ENCODE measurements at places on chromosomes 7 and 10.
A peak's percentile ranks its signal among the peaks of the same experiment; 100 is the strongest.

DNA sequence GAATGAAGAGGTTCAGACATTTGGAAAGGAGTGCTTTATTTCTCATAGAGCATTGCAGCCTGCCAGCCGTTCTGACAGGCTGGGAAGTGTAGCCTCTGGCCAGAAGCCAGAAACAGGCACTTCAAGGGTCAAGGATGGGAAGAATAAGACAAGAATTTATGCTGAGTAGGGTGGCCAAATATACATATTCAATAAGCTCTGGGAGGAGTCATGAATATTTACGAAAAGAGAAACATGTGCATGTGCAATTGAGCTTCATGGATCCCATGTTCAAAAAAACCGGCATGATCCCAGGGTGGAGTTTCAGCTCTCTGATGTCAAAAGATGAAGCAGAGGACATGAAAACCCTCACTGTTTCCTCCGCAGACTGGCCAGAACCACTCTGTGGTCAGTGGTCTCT is 32.9 kb downstream of the TLX1 start:
- no peak for DNase-seq

- no peak for DNase-seq
Measured at GRCh38 chr7:140769852-140770251, 73.3 kb downstream of the NDUFB2 start.

GRCh38 chr7:12712236-12712635 is 24.8 kb downstream of the ARL4A start:
- DNase-seq = no peak

DNA sequence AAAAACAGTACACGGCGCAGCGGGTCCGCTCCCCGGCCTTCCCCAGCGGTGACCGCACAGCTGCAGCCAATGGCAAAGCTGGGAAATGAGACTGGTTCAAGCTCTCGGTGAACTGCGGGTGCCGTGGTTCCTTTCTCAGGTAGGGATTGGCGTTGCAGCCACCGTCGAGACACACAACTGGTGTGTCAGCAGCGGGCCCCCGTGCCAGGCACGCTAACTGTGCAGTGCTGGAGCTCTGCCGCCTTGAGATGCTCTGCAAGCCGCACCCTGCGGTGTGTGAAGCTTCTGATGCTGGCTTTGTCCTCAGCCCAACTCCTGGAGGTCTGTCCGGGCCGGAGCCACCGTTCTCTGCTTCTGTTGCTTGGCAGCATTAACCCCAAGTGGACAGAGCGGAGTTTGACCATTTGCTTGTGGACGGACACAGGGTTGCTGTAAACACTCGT is 20.6 kb upstream of the NKX6-2 start:
- no peak for DNase-seq

DNA sequence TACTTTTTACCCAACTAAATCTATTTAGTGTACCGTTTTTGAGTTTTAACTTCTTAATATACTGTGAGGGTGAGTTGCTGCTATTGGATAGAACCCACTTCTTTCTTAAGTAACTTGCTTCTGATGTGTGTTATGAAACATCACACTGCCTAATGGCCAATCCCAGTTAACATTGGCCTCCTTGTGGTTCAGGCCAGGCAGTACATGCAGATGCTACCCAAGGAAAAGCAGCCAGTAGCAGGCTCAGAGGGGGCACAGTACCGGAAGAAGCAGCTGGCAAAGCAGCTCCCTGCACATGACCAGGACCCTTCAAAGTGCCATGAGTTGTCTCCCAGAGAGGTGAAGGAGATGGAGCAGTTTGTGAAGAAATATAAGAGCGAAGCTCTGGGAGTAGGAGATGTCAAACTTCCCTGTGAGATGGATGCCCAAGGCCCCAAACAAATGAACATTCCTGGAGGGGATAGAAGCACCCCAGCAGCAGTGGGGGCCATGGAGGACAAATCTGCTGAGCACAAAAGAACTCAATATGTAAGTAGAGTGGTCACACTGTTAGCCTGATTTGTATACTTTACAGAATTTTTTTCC is 39.7 kb downstream of the TES start:
- no peak for DNase-seq

- no peak for DNase-seq
Measured at GRCh38 chr7:102439963-102440795, 6.8 kb downstream of the ORAI2 start.

DNA sequence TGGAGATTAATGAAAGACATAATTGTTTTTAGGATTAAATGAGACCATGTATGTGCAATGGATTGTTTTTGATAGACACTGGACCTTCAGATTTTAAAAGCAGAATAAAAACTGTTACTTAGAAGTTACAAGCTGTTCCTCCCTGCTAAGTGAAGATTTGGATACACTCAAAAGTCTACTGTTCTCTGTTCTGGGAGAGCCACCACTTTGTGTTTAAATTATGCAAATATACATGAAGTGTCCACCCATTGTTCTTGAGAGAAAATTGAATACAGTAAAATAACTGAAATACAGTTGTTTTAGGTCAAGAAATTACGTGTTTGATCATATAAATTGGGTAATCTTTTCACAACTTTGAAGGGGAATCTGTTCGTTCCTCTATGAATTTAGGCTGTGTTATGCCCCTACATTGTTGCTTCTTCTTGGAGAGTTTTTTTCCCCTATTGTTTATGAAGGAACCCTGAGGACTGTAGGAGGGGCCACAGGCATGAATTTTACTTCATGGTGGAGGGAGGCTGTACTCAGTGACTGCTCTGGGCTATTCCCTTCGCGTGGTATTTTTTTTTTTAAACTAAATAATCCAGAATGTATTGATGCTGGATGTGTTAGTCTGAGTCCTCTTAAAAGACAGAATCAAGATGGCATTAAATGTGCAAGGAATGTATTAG is 18.6 kb upstream of the VCL start:
- no peak for DNase-seq

- no peak for DNase-seq
Measured at GRCh38 chr10:131099028-131099726, 212.3 kb downstream of the TCERG1L start.

GRCh38 chr10:45198486-45199204 is 116.8 kb downstream of the OR13A1 start:
- no peak for DNase-seq

- DNase-seq = no peak
Measured at GRCh38 chr10:33180390-33180789, 154.1 kb downstream of the NRP1 start.

DNA sequence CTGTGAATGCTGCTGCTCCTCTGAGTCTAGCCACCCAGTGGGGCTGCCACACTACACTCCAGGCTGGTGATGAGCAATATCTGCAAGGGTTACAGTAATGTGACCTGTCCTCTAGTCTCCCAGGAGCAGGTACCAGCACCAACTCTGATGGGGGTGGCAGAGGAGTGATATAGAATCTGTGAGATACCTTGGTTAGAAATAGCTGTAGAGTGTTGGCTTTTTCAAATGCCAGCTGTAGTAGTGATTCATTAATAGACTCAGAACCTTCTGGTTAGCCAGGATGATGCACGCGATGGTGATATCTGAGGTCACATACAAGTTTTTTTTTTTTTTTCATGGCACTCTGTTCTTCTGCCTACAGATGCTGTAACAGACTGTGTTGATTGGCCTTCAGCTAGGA is 757.1 kb downstream of the INHBA start:
- no peak for DNase-seq

DNA sequence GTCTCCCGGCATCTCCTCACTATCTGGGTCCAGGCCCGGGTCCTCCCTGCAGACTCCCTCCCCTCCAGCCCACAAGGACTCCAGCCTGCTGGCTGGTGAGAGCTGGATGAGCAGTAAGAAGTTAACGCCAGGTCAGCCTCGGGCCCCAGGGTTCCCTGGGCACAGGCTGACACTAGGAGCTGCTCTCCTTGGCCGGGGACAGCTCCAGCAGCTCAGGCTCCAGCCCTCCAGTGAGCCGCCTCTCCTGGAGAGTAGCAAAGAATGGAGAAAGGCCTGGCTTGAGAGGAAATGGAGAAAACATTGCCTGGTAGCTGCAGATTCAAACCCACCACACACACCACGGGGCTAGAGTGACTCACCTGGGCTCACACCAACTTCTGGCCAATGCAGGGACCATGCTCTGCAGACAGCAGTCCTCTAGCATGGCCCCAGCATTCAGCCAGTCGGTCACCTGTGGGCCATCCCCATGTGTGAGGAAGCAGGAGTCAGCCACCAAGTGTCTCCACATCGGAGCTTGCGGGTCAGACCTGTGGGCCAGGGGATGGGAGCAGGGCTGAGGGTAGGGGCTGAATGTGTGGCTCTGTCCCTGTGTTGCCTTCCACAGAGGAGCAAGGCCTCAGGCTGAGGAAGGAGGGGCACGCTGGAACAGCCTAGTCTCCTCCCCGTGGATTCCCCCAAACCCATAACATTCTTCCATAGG is 6.5 kb downstream of the SAP25 start:
- DNase-seq = no peak

DNA sequence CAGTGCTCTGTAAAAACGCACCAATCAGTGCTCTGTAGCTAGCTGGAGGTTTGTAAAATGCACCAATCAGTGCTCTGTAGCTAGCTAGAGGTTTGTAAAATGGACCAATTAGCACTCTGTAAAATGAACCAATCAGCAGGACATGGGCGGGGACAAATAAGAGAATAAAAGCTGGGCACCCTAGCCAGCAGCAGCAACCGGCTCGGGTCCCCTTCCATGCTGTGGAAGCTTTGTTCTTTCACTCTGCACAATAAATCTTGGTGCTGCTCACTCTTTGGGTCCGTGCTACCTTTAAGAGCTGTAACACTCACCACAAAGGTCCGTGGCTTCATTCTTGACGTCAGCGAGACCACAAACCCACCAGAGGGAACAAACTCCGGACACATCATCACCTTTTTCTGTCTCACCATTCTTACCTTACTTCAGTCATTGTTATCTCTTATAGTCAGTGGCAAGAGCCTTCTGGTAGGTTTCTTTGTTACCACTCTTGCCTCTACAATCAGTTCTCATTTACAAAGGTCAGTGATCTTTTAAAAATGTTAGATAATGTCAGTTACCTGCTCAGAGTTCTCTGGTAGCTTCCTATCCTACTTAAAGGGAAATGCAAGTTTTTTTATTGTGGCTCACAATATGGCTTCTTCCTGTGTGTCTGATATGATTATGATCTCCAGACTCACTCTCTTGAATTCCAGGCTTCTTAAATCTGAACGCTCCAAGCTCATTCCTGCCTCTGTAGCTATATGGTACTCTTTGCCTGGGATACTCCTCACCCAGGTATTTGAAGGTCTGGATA is 4.5 kb downstream of the STAM start:
- peak; percentile 37 for DNase-seq

DNA sequence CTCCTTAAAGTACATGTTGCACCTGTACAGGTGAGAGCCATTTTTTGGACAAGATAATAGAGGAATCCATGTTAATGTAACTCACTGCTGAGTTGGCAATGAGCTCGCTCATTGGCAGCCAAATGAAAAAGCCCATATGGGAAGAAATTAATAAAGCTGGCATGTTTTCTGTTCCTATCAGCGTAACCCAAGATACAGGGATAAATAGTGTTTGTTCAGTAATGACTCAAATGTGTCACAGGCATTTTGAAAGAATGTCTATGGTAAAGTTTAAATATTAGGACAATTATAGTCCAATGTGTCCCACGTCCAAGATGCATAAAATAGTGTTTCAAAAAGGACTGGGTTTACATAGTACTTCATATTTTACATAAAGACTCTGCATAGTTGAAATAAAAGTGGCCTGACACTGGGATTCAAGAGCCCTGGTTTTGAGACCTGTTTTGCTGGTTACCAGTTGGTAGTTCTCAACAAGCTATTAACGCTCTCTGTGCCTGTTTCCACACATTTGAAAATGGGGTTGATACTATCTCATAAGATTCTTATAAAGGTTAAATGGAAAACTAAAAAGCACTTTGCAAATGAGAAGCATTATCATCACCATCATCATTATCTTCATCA is 49.1 kb downstream of the MTURN start:
- no peak for DNase-seq

- no peak for DNase-seq
Measured at GRCh38 chr10:124107072-124107471, 13.7 kb upstream of the CHST15 start.

- DNase-seq = no peak
Measured at GRCh38 chr7:157010588-157011332, at the start of gene MNX1. Gene MNX1 (minus strand): TSS chr7:157010663. CDS start chr7:157010350, 313 bp downstream.

GRCh38 chr10:103910442-103911012 is 7.5 kb downstream of the STN1 start:
- no peak for DNase-seq

DNA sequence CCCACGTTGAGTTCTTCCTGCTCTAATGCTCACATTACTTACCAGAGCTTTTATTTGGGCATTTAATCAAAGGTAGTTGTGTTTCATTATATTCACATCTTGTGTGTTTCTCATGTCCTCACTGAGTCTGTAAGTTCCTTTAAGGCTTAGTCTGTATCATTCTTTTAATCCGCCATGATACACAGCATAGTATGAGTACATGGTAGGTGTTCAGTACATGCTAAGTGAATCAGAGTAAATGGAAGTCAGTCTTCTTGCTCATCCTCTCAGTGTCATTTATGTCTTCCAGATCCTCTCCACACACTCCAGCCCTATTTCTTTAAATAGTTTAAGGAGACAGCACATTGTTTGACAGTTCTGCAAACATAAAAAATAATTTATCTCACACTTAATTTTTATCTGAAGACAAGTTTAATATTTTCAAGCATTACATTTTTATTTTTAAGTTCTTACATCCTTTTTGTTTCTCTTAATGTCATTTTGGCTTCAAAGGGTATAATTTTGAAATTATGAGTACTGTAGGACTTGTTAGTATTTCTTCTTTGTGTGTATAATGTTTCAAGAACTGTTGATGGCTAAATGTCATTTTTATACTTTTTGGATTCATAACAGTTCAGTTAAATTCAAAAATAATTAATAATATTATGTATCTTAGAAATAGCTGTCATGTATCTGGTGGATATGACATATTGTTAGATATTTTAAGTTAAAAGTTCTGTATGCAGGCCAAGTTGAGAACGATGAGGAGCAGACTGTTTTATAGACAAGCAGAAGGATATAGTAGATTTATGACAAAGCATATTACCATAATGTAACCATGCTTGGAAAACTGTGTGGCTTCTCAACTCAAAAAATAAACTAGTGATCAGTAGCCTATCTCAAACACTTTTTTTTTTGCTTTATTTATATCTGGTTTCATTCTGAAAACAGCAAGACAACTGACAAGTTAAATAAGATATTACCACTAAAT is 342.7 kb downstream of the LRMDA start:
- no peak for DNase-seq
